Stimulated activated naive CD8-positive, alpha-beta T cell treated with anti-CD3 and anti-CD28 coated beads, Interleukin-15, amount 100 ng/mL, for 72 hours (primary cell): ENCODE measurements at places on chromosomes 16 and 17.

DNA sequence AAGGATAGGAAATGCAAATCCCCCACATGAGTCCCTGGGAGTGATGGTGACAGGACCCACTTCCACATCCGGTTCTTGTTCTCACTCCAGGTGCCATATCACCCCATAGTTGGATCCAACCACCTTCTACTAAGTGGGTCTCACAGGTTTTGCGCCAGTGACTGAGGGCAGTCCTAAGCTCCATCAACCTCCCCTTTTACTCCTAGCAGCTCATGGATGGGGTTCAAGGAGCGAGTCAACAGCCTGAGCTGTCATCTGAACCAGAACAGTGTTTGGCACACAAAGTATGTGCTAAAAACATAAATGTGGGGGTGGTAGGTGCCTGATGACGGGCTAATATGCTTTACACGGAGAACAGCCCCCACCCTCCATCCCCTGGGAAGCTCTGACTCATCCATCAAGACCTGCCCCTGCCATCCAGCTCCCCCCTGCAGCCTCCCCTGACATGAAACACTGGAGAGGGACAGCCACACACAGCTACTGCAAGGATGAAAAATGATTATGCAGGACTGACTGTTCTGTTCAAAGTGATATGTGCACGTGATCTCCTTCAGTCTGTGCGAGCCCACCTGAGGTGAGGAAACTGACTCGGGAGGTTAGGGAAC is 143.2 kb upstream of the CDH5 start:
- DNase-seq: no peak

DNA sequence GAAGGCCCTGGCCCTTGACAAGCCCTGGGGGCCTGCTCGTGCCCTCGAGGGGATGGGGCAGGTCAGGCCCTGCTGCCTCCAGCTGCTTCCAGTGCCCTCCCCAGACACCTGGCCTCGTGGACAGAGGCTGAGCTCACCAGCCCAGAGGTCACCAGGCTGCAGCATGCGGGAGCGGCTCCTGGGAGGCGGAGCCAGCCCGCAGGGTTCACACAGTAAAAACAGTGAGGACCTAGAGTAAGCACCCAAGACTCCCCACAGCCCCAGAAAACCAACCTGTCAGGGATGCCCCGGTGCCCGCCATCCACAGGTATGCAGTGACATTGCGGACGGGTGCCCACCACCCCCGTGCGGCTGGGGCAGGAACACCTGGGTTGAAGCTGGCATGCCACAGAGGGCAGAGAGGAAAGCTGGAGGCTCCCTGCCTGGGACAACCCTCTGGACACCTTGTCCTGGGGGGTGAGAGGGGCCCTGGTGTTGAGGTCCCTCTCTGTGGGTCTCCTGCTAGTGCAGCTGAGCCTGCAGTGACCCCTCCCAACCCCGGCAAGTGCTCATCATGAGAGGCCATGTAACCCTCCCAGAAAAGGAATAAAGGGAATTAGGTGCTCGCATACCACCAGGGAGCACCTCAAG is 62.1 kb downstream of the LMF1 start:
- DNase-seq: no peak

GRCh38 chr16:71709229-71709781 is 15.2 kb downstream of the PHLPP2 start:
- DNase-seq: no peak

- no peak for DNase-seq
These were observed 107.1 kb downstream of the VPS53 start for GRCh38 chr17:607361-608147.

DNA sequence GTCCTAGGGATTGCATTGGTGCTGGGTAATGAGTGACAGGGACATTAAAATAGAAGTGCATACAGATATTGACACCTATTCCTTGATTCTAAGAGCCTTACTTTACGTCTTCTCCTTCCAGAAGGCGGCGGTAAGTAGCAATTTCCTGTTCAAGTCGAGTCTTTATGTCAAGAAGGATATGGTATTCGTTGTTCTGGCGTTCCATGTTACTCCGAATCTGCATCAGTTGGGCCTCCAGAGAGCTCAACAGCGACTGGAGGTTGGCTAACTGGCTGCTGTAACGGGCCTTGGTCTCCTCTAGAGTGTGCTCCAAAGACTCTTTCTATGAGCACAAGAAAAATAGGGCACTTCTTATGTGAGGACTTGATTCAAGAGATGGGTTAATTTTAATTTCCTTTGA is 7.0 kb downstream of the KRT20 start:
- DNase-seq: no peak

DNA sequence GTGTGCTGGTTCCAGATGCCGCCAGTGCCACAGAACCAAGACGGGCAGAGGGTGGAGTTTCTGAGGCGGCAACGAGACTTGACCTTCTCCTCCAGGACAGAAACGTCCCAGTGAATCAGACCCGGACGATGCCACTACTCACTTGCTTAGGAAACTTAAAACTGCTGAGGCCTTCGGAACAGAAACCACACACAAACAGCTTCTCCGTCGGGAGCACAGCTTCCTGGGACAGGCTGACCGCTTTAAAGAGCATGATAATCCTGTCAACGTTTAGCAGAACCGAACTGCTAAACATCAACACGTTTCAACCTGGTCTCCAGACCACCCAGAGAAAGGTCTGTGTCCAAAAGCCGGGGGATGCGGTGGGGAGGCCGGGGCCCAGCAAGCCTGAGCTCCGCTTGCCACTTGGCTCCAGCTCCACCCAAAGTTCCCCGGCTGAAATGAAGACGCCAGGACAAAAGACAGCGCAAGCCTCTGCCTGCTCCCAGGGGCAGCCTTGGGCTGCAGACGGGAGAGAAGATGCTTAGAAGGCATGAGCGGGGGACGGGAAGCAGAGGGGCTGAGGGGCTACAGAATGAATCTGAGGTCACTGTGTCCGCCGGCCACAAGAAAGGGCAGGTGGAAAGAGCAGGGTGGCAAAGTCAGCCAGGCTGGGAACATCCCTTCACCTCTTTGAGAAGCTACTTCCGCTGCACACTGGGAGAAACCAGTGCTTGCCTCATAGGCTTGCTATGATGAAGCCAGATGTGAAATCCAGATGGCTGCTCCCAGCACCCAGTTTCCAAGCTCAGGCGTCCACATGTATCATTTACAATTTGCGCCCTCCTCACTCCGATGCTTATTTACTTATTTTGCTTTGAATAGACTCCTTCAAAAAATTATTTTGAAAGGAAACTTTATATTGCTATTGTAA is 69.0 kb downstream of the MRM3 start:
- DNase-seq: no peak

DNA sequence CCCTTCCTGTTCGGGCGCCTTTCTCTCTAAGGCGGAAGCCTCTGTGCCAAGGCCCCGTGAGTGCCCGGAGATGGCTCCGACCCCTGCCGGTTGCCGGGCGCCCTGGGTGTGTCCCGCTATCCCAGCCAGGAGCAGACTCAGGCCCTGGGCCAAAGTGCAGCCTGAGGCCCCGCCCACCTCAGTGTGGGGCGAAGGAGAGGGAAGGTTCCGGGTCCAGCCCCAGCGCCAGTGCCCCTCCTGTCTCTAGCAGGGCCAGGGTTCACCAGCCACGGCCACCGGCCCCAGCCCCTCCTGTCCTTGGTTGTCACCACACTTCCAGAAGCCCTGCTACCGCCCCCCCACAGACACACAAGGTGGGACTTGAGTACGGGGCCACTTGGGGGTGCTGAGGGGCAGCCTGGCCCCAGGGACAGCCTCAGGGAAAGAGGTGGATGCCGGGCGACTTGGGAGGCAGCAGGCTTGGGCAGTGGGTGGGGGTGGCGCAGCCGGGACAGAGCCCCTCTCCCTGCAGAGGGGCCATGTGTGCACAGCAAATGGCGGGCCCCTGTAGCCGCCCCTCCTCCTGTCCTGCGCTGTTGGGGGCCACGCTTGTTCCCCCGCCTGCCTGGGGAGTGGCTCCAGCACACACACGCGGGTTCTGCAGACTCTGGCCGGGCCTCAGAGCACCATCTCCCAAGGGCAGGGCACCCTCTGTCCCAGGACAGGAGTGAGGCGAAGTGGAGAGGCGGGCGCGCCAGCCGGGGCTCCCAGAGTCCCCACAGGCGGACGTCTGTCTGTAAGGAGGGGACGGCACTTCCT is 6.0 kb downstream of the C1QTNF8 start:
- no peak for DNase-seq

- DNase-seq: no peak
These were observed 6.5 kb downstream of the SETD1A start for GRCh38 chr16:30963925-30964511.

DNA sequence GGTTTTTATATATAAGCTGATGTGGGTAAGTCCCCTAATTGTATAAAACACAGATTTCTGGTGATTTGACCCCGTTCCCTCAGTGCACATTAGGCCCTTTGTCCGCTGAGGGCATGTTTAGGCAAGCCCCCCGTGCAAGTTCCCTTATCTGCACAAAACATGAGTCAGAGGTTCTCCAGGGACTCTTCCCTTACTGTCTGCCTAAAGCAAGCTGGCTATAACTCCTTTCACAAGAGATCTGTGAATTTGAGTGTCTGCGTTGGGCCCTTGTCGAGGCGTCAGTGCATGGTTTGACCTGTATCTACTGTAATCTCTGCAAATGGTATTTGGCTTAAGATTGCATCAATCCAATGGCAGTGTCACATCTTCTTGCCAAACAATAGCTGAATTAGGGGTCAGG is 712.8 kb downstream of the CDH8 start:
- no peak for DNase-seq

- DNase-seq: no peak
These were observed 31.5 kb downstream of the ANKFY1 start for GRCh38 chr17:4232168-4232813.

- DNase-seq: no peak
These were observed 6.4 kb downstream of the NFE2L1 start for GRCh38 chr17:48054238-48055185.

DNA sequence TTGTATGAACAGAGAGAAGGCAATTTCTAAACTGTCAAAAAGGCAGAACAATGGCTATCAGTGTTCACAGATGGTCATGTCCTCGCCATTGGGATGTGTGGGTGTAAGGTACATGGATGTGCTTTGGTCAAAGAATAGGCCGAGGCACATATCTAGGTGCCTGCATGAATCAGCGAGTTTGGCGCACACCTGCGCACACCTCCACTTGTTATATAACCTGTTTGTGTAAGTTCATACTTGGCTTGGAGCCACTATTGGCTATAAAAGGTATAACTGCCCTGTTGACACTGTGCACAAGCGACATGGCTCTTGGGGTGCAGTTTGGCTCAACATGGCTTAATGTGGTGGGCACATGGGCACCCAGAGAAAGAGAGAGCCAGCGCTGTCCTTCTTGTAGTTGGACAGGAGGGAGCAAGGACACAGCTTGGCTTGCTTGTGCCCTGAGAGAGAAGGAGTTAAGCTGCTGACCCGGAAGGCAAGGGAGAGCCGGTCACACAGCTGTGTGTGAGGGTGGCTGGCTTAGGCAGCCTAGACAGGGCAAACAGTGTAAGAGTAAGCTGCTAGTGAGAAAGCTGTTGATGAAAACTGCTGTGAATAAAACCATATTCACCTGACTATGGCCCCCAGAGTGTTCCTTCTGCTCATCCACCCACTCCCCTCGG is 499.1 kb downstream of the KCNJ2 start:
- no peak for DNase-seq

DNA sequence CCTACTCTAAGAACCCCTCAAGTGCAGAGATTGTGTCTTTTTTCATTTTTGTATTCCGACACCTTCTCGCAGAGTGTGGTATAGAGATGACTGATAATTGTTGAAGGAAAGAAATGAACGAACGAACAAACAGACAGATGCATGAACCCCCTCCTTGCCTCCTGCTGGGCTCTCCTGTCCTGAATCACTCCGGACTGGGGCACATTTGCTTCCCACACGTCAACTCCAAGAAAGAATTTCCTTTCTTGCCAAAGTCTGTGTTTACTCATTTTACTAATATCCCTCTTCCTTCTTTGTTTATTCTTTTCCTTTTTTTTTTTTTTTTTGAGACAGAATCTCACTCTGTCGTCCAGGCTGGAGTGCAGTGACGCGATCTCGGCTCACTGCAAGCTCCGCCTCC is 37.5 kb upstream of the BHLHA9 start:
- no peak for DNase-seq

DNA sequence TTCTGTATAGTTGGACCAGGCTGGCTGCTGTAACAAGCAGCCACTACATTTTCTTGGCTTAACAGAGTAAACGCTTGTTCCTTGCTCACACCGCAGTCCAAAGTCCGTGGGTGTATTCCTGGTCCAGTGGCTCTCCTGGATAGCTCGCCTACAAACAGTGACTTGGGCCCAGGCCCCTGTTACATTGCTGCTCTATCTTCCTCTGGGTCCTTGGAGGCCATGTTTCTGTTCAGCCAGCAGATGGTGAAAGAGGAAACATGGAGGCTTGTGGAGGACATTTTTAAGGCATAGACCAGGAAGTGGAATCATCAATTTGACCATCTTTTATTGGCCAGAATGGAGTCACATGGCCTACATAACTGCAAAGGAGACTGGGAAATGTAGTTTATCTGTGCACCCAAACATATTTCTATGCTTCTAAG is 55.1 kb downstream of the ATP2C2 start:
- no peak for DNase-seq

GRCh38 chr17:10327640-10328039 is 45.2 kb downstream of the MYH13 start:
- DNase-seq: peak; percentile 71

GRCh38 chr17:65813306-65813705 is 251.9 kb upstream of the AXIN2 start:
- no peak for DNase-seq

GRCh38 chr17:32330147-32330546 is 11.8 kb downstream of the C17orf75 start:
- DNase-seq: no peak

DNA sequence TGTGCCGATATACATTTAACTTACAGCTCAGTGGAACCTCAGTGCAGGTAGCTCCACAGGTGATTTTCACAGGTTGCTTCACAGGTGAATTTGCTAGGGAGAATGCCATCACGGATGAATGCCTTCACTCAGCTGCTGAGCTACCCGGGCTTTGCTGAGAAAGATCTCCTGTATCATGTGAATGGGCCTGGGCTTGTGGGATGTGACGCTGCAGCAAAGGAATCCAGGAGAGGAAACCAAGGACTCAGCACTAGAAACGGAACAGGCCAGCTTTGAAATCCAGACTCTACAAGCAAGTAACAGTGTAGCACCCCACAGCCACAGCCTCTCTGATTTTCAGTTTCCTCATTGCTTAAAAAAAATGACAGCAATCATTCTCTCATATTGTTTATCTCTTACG is 271.4 kb upstream of the MAF start:
- no peak for DNase-seq

GRCh38 chr16:13012601-13013000 is 111.2 kb downstream of the SHISA9 start:
- DNase-seq: no peak

- no peak for DNase-seq
These were observed 130.9 kb downstream of the PARN start for GRCh38 chr16:14499110-14499509.

DNA sequence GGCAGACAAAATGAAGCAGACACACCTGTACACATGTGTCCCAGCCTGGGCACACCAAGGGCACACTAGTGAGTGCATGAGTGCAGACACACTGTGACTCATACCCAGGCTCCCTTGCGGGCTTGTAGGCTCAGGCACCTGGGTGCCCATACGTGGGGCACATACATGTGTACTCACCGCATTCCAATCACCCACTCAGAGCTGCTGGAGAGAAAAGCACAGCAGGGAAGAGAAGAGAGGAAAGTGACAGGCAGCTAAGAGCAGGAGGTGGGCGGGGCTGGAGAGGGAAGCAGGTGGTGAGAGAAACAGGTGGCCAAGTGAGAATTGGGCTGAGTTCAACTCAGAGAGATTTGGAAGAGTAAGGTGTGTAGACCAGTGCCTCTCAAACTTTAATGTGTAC is 54.0 kb downstream of the TMEM132E start:
- no peak for DNase-seq
